ENCODE measurements at places on chromosomes 2 and 18.

GRCh38 chr2:224893848-224894247 is 148.4 kb downstream of the DOCK10 start:
- no peaks in the 10 kb centered on the region for H3K27me3 ChIP-seq
- no peaks in the 10 kb centered on the region for H3K4me1 ChIP-seq
- DNase-seq, result no peak
- H3K4me3 ChIP-seq, result no peak overlapping the region
- H3K27ac ChIP-seq, result no peak overlapping the region

- H3K36me3 ChIP-seq, result peaks cover 13% of the 10 kb centered on the region
- no peak overlapping the region for H3K27ac ChIP-seq
- no peak overlapping the region for H3K4me3 ChIP-seq
- H3K27me3 ChIP-seq, result peaks cover 3% of the 10 kb centered on the region
Measured at GRCh38 chr2:238811293-238811692, 36.6 kb upstream of the TWIST2 start.

DNA sequence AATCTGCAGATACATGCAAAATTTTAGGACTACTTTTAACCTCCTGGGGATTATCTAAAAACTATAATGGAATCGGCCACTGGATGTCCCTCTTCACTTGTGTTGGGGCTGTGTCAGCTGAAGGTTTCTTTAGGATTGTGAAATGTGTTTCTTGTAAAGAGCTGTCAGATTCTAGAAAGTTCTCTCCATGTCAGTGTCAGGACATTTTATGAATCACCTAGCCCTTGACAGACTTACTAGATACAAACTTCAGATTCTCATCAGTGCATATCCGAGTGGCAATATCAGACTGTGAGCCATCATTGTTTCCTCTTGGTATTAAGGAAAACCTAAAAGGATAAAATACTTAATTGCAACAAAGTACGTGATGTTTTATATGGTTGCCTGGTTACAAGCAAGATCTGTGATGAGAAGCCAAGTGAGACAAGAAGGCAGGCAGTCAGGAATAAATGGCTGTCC is 107.3 kb downstream of the CPS1 start:
- H3K27me3 ChIP-seq, result peaks cover 2% of the 10 kb centered on the region
- no peak overlapping the region for H3K4me3 ChIP-seq
- no peaks in the 10 kb centered on the region for H3K36me3 ChIP-seq
- no peak for DNase-seq
- H3K27ac ChIP-seq, result no peak overlapping the region
- no peaks in the 10 kb centered on the region for H3K4me1 ChIP-seq

DNA sequence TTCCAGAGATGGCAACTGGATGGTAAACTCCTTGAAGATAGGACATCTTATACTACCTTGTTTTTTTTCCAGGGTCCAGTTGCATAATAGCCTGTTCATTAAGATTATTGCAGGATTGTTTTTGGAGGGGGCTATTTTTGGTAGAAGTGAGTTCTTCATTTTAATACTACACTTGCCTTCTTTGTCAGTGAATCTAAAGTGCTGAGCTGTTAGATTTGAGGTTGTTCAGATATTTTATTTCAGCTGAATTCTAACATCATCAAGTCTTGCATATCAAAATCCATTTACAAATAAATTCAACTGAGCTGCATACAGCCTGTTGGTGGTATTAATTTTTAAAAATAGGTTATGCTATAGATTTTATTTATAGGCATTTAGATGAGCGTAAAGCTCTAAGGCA is 72.1 kb downstream of the PLCL1 start:
- H3K4me1 ChIP-seq, result peaks cover 18% of the 10 kb centered on the region
- H3K36me3 ChIP-seq, result no peaks in the 10 kb centered on the region
- H3K4me3 ChIP-seq, result no peak overlapping the region

- H3K4me3 ChIP-seq, result no peak overlapping the region
- no peak overlapping the region for H3K27ac ChIP-seq
- H3K27me3 ChIP-seq, result no peaks in the 10 kb centered on the region
- DNase-seq, result no peak
- peaks cover 15% of the 10 kb centered on the region for H3K4me1 ChIP-seq
- H3K36me3 ChIP-seq, result peaks cover 13% of the 10 kb centered on the region
Measured at GRCh38 chr2:223598994-223599639, 3.0 kb downstream of the SCG2 start.

GRCh38 chr2:227772197-227772661 is 26.5 kb downstream of the SCYGR8 start:
- no peak overlapping the region for H3K4me3 ChIP-seq
- H3K4me1 ChIP-seq, result no peaks in the 10 kb centered on the region
- no peaks in the 10 kb centered on the region for H3K36me3 ChIP-seq
- no peaks in the 10 kb centered on the region for H3K27me3 ChIP-seq
- no peak overlapping the region for H3K27ac ChIP-seq
